ENCODE measurements at places on chromosomes 3 and 15. TPM values are rescaled to one million over a fixed set of nuclear protein-coding genes. Genes with fewer than 3 reads are reported as not detected.

- DNase-seq, result no peak
- no peaks in the 10 kb centered on the region for H3K27me3 ChIP-seq
- H3K36me3 ChIP-seq, result no peaks in the 10 kb centered on the region
- H3K4me3 ChIP-seq, result no peak overlapping the region
These were observed 49.8 kb downstream of the GASK1A start for GRCh38 chr3:43028678-43029490.

DNA sequence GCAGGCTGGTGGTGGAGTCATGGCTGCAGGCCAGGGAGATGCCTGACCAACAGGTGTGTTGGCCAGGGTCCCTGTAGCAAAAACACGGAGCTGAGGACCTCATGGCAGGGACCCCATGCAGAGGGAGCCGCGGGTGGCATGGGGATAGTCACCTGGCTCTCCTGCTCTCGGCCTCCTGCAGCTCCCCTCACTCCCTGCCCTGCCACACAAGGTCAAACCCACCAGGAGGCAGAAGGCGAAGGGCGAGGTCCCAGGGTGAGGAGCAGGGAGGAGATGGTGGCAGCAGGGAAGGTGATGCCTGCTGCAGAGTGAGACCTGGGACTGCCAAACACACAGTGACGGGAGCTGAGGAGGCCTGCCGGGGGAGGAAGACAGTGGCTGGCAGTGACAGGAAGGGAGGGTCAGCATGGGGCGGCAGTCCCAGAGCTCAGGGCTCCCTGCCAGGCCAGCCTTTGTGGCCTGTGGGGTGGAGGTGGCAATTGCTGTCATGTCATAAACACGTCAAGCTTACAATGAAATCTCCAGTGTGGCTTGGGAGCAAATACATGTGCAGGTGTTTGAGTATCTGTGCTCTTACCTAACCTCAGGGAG is 144.3 kb downstream of the TJP1 start:
- no peak for DNase-seq
- H3K27me3 ChIP-seq, result no peaks in the 10 kb centered on the region
- H3K4me1 ChIP-seq, result peaks cover 7% of the 10 kb centered on the region

- no peak overlapping the region for H3K27ac ChIP-seq
- H3K4me3 ChIP-seq, result no peak overlapping the region
- no peaks in the 10 kb centered on the region for H3K27me3 ChIP-seq
- no peaks in the 10 kb centered on the region for H3K4me1 ChIP-seq
- H3K36me3 ChIP-seq, result no peaks in the 10 kb centered on the region
- no peak for DNase-seq
These were observed 80.8 kb upstream of the SCN5A start for GRCh38 chr3:38730281-38730680.

GRCh38 chr3:78257951-78258530 is 1218.1 kb downstream of the ROBO2 start:
- no peaks in the 10 kb centered on the region for H3K36me3 ChIP-seq
- no peak overlapping the region for H3K4me3 ChIP-seq
- H3K27me3 ChIP-seq, result no peaks in the 10 kb centered on the region
- H3K27ac ChIP-seq, result no peak overlapping the region

DNA sequence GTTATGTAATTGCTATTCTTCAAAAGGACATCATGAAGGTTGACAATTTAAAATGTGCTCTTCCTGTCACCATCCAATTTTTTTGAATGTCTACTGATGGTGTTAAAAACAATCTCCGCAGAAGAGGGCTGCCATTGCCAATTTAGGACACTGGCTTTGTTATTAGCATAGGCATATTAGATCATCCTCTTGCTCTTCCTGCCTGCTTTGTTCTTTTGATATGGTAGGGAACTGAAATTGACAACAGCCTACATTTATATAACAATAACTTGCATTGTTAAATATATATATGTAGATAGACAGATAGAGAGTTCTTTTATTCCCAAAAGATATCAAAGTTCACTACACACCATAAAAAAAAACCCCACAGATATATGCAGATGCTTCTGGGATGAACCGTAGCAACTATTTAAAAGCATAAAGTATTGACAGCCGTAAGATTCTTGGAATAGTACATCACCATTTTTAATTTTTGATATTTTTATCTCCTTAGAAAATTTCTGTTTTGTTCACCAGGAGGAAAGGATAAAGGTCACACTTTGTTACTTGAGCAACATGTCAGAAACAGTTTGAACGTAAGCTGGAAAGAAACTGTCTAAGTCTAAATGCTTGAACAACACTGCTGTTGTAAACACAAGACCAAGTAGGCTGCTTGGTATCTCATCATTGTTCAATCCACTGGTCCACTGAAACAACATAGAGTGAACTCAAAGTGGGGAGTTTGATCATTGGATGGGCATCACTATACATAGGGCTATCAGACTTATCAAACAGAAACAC is 66.5 kb downstream of the MDFIC2 start:
- no peak for DNase-seq
- H3K4me3 ChIP-seq, result no peak overlapping the region
- no peak overlapping the region for H3K27ac ChIP-seq
- H3K27me3 ChIP-seq, result no peaks in the 10 kb centered on the region
- no peaks in the 10 kb centered on the region for H3K36me3 ChIP-seq

- H3K4me3 ChIP-seq, result no peak overlapping the region
- no peaks in the 10 kb centered on the region for H3K27me3 ChIP-seq
- no peaks in the 10 kb centered on the region for H3K4me1 ChIP-seq
- H3K27ac ChIP-seq, result no peak overlapping the region
- DNase-seq, result no peak
- no peaks in the 10 kb centered on the region for H3K36me3 ChIP-seq
These were observed 47.1 kb upstream of the BNIP2 start for GRCh38 chr15:59736181-59736580.

- H3K27ac ChIP-seq, result no peak overlapping the region
- no peaks in the 10 kb centered on the region for H3K36me3 ChIP-seq
- H3K4me3 ChIP-seq, result no peak overlapping the region
- H3K27me3 ChIP-seq, result no peaks in the 10 kb centered on the region
- DNase-seq, result no peak
These were observed 47.2 kb downstream of the IGSF11 start for GRCh38 chr3:118987477-118987876.

GRCh38 chr3:119637679-119638477 is 22.5 kb downstream of the POPDC2 start:
- H3K4me3 ChIP-seq, result peak overlapping the region; percentile 31
- peaks cover 14% of the 10 kb centered on the region for H3K36me3 ChIP-seq
- peak overlapping the region; percentile 99 for H3K27ac ChIP-seq
- H3K4me1 ChIP-seq, result peaks cover 37% of the 10 kb centered on the region

CEP97 gene
- polyA plus RNA-seq, result 1.3 TPM

DNA sequence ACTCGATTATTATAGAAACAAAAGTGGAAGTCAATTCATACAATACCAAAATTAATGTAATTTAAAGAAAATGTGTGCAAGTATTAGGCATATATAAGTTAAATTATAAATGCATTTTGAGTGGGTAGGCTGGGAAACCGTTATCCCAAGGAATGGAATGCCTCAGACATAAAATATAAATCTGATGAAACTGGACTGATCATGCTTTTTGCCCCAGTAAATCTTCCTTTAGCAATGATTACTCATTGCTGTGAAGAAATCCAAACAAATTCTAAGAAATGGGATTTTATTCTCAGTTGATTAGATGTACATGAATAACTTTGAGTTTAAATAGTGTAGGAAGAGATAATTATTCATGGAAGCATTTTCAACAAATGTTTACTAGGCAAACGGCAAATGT is 185.5 kb upstream of the KCNMB2 start:
- H3K4me3 ChIP-seq, result no peak overlapping the region
- H3K27ac ChIP-seq, result no peak overlapping the region
- H3K27me3 ChIP-seq, result no peaks in the 10 kb centered on the region
- peaks cover 3% of the 10 kb centered on the region for H3K4me1 ChIP-seq
- no peak for DNase-seq
- no peaks in the 10 kb centered on the region for H3K36me3 ChIP-seq

LZTFL1 gene
- 19.7 TPM for polyA plus RNA-seq

- no peaks in the 10 kb centered on the region for H3K36me3 ChIP-seq
- H3K4me3 ChIP-seq, result no peak overlapping the region
- no peaks in the 10 kb centered on the region for H3K4me1 ChIP-seq
- no peak overlapping the region for H3K27ac ChIP-seq
These were observed 341.4 kb upstream of the SGO1 start for GRCh38 chr3:20527368-20527767.

DNA sequence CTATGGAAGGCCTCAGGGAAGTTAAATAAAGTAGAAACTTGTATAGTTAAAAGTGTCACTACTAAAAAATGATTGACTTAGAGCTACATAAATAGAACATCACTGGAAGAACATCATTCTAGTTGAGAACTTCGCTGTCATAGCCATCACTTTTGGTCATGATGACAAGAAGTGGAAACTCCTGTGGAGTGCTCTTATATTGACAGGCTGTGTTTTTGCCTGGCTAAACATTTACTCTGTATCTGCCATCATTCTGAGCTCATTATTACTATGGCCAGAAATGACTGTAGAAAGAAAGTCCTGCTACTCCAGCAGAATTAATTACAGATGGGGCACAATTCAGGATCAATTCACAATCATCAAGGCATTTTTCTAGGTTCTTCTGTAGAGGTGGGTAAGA is 165.1 kb upstream of the GOLIM4 start:
- H3K27ac ChIP-seq, result no peak overlapping the region
- DNase-seq, result no peak
- no peaks in the 10 kb centered on the region for H3K27me3 ChIP-seq
- H3K4me3 ChIP-seq, result no peak overlapping the region

DNA sequence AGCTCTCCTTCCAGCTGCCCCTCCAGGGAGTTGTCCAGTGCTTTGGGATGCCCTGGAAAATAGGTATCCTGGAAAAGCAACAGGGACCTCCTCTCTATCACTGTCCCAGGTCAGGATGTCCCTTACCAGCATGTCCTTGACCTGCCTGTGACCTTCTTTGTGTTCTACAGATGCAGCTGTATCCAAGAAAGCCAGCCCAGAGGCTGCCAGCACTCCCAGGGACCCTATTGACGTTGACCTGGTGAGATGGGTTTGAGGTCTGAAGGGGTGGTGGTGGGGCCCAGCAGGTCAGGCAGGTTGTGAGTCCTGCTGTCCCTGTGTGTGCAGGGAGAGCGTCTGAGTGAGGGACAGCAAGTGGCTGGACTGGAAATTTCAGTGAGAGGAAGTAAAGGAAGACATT is 30.2 kb downstream of the PML start:
- H3K36me3 ChIP-seq, result peaks cover 13% of the 10 kb centered on the region
- H3K4me3 ChIP-seq, result no peak overlapping the region
- H3K27ac ChIP-seq, result no peak overlapping the region
- peaks cover 8% of the 10 kb centered on the region for H3K4me1 ChIP-seq
- no peaks in the 10 kb centered on the region for H3K27me3 ChIP-seq

NR1I2 gene
- not detected for polyA plus RNA-seq

- DNase-seq, result no peak
- no peak overlapping the region for H3K4me3 ChIP-seq
- peaks cover 94% of the 10 kb centered on the region for H3K36me3 ChIP-seq
- no peaks in the 10 kb centered on the region for H3K4me1 ChIP-seq
- no peak overlapping the region for H3K27ac ChIP-seq
These were observed 81.8 kb downstream of the DNAJC13 start for GRCh38 chr3:132499071-132499470.

KLHL40 gene
- polyA plus RNA-seq, result not detected

- peaks cover 21% of the 10 kb centered on the region for H3K4me1 ChIP-seq
- no peak overlapping the region for H3K27ac ChIP-seq
- H3K36me3 ChIP-seq, result no peaks in the 10 kb centered on the region
- DNase-seq, result no peak
These were observed 76.2 kb downstream of the PRICKLE2 start for GRCh38 chr3:64148955-64149653.

DNA sequence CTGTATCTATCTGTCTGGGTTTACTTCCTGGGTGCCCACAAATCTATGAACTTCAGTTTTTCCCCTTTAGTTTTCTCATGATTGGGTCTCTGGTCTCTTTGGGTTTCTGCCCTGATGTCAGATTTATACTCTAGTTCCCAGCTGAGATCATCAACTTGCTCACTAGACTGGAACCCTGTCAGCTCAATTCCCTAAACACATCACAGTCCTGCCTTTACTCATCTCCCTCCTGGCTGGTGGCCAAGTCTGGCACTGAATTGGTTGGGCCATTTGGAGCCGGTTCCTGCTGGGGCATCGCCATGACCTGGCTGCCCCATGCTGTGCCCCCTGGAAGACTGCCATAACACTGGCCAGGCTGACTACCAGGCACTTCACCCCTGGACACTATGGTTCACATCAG is 345.3 kb downstream of the CHST2 start:
- no peak overlapping the region for H3K27ac ChIP-seq
- no peak overlapping the region for H3K4me3 ChIP-seq
- no peak for DNase-seq
- H3K36me3 ChIP-seq, result no peaks in the 10 kb centered on the region

DNA sequence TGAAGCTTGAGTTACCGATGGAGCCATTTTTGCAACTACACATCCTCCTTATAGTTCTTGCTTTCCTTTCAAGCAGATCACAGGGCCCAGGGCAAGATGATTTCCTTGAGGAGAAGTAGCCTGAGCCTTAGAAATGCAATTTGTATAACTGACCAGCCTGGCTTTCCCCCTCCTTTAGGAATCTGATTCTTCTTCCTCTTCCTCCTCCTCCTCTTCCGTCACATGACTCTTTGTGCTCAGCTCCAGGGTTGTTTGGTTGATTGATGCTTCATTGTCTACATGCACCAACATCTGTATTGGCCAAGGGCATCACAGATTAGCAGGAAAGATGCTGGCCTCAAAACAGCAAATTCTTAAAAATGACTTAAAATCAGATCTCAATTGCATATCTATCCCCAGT is 3.3 kb downstream of the SNAPC5 start:
- no peaks in the 10 kb centered on the region for H3K27me3 ChIP-seq
- peaks cover 76% of the 10 kb centered on the region for H3K36me3 ChIP-seq
- no peak overlapping the region for H3K27ac ChIP-seq
- no peak for DNase-seq

DNA sequence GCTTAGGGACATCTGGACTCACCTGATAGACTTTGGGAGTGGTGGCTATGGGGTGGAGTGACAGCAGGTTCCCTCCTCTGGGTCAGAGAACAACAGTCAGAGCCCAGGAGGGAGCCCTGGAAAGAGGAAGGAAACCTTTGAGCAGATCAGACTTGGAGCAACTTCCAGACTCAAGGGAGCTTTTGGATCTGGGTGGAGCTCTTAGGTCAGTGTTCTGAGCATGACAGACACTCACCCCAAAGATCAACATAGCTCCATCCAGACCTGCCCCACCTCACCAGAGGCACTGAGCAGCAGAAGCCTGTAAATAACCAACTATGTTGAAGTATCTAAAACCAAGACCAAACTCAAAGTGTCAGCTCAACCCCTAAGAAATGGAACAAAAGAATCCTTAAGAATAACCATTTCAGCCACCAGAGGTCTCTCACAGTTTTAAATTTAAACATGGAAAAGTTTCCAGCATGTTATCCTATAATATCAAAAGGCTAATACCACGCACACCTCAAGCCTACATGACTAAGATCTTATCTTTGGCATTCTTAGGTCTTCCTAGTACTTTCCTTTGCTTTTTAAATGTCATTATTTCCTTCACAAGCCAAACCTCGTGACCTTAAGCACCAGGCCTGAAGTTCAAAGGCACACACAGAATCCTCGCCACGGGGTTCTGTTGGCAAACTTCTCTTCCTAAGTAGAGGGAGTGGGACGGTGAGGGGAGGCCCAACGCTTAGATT is 56.4 kb downstream of the UMPS start:
- H3K36me3 ChIP-seq, result peaks cover 21% of the 10 kb centered on the region
- H3K4me3 ChIP-seq, result no peak overlapping the region
- H3K27ac ChIP-seq, result peak overlapping the region; percentile 47
- H3K4me1 ChIP-seq, result peaks cover 33% of the 10 kb centered on the region
- H3K27me3 ChIP-seq, result no peaks in the 10 kb centered on the region

STX19 gene
- not detected for polyA plus RNA-seq

GRCh38 chr15:73926219-73927002 is at the start of gene LOXL1:
TSS of gene LOXL1 (plus strand) at chr15:73926462. CDS start at chr15:73926784, 322 bp downstream.
- H3K27me3 ChIP-seq, result no peaks in the 10 kb centered on the region
- H3K4me1 ChIP-seq, result peaks cover 66% of the 10 kb centered on the region
- H3K27ac ChIP-seq, result peak within 1 kb of the TSS; percentile 98
- H3K4me3 ChIP-seq, result peak within 1 kb of the TSS; percentile 62

GNAT1 gene
- not detected for polyA plus RNA-seq
